ENCODE measurements at places on chromosomes 2 and 18.
A peak's percentile ranks its signal among the peaks of the same experiment; 100 is the strongest.

DNA sequence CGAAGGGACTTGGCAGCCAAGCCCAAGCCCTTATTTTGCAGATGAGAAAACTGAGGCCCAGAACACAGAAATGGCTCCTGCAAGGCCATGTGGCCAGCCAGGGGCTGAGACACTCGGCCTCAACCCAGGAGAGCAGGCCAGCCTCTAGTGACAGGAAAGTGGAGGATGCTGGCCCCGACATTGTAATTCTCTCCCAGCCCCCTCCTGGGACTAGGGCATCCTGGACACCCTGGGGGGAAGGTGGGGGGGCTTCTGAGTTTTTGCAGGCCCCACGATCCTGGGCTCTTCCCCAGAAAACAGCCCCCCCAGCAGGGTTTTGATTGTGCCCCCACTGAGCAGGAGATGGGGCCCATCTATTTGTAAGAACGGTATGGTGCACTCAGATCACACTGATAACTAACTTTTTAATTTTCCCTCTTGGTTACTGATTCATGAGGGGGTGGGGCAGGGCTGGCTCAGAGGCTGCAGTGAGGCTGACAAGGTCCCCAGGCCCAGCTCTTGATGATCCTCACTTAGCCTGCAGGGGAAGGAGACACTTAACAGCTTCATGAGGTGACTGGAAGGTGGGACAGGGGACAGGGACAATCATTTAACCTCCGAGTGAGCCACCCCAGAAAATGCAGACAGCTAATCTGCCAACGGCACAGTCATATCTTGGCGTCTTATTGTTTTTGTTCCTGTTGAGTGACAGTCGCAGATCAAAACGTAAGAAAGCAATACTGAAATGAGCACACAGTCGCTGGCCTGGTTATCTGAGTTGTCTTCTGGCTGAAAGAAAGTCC is 18.9 kb downstream of the SMAD7 start:
- DNase-seq, result peak; percentile 40

GRCh38 chr2:104977958-104978357 is 59.9 kb upstream of the MRPS9 start:
- DNase-seq, result no peak

- DNase-seq, result peak; percentile 74
Observed at GRCh38 chr2:72012886-72013574, 134.6 kb downstream of the CYP26B1 start.

GRCh38 chr2:182522972-182523473 is 96.2 kb upstream of the PDE1A start:
- DNase-seq, result no peak

GRCh38 chr18:61896757-61897156 is 4.0 kb upstream of the RNF152 start:
- no peak for DNase-seq

- no peak for DNase-seq
Observed at GRCh38 chr2:42754021-42754775, 9.7 kb downstream of the OXER1 start.

DNA sequence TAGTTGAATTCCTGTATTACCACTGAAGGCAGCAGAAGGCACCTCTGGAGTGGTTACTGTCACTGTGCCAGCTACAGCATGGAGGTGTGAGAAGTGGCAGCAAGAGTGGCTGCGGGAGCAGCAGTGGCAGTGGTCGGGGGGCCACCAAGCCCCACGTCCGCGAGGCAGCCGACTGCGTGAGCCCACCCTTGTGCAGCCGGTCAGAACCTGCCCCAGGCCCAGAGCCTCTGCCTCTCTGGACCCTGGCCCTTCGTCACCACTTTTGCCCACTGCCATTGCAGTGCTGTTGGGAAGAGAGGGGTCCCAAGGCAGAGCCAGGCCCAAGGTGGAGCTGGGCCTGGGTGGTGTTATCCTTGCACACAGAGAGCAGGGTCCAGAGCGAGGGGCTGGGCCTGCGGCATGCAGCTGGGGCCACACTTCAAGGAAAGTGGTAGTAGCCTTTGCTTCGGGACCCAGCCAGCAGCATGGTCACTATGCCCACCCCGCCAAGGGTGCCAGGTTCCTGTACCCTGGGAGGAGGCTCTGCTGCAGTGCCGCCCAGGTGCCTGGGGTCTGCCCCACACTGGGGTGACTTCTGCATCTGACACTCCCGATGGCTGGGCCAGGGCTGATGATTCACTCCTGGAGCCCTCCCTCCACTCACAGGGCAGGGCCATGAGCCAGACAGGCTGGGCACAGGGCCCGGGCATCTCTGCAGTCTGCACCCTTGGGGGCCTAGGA is 450.1 kb upstream of the LRATD1 start:
- no peak for DNase-seq

DNA sequence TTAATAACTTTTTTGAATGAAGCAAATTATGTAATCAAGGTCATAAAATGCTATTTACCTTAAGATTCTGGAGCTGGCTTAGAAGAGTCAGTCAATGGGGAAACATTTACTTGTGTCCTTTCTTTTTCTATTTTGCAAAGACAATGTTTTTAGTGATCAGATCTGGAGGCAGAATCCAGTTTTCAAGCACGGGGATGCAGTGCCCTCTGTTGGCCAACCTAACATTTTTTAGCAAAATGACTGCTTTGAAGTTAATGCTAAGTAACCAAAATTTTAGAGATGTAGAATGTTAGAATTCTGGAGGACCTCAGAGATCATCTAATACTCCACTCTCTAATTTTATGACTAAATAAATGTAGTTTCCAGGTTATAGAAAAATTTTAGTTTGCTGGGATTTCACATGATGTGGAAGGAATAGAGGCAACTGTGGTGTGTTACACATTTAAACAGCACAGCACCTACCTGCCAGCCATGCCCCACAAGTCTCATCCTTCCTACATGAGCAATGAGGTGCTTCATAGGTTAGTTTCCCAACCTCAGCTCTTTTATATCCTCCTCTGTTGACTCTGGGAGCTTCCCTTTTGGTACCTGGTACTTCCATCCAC is 23.6 kb upstream of the SLC9A4 start:
- DNase-seq, result peak; percentile 13

DNA sequence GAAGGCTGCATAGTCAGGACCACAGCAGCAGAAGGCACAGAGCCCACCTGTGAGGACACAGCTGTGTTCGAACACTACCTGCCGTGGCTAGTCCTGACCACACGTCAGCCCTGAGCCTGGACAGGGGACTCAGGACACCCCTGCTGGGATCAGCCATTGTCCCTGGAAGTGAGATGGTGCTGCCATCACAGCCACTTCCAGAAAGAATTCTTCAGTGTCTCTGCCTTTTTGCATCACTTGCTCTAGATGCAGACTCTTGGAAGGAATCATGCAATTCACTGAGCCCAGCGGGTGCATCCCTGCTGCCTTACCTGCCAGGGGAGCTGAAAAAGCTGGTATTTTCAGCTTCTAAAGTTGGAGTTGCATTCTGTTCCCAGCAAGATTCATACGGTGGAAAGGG is 49.3 kb downstream of the LAMA3 start:
- no peak for DNase-seq

DNA sequence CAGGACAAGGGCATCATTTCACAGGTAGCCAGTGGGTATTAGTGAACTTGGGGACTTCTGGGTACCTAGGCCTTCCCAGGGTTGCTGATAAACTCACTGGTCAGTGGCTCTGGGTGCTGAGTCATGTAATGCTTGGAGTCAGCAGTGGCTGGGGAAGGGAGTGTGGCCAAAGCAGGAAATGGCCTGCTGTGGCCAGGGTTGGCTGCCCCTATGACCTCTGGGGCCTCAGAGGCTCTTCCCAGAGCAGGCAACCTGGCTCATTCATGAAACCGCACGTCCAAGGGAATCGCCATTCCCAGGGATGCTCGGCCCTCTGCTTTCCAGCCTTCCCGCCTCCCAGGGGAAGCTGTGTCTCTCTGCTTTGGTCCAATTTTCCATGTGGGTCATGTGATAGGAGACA is 294.9 kb downstream of the DYSF start:
- no peak for DNase-seq

- DNase-seq, result no peak
Observed at GRCh38 chr2:57333221-57333620, 713.4 kb upstream of the VRK2 start.

- DNase-seq, result no peak
Observed at GRCh38 chr2:9558948-9559381, 3.3 kb upstream of the ADAM17 start.

- DNase-seq, result peak; percentile 46
Observed at GRCh38 chr18:58529714-58530354, 99.1 kb downstream of the ALPK2 start.

DNA sequence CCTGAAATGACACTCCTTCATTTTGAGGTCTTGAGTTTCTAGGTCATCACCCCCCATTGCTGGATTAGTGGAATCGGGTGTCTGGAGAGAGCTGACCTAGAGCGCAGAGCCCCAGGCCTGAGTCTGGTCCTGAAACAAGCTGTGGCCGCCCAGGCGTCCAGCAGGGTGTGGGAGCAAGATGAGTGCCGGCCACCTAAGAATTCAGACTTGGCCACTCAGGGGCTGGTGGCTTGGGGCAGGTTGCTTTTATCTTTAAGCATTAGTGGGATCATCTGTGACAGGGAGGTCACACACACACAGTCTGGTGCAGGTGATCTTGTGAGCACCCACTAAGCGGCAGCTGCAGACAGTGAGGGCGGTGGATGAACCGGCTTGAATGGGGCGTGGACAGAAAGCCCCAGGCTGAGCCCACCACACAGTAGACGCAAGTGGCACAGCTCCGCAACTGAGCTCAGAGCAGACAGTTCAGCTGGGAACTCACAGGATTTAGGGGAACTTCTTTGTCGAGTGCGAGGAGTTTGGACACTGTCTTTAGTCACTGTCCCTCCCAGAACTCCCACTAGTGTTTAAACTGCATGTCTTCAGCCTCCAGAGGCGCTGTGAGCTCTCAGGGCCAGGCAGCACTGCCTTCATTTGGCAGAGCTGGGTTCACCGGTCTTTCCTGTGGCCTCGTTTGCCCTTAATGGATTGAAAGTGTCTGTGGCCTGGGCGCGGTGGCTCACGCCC is 21.5 kb downstream of the ITGB1BP1 start:
- no peak for DNase-seq

DNA sequence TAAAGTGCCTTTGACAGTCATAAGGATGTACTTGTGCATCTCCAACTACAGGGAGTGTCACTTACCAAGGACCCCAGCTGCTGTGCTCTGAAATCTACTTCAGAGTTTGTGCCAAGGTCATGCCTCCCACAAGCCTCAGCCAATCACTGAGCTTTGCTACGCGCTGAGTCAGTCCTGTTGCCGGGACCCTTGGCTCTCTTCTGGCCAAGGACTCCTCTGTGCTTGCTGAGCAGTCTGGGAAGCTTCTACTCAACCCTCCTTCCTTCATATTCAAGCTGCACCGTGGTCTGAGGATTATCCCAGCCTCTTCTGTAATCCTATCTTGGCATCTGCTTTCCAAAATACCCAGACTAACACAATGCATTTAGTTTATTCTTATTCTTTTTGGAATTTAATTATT is 398.9 kb upstream of the FANCL start:
- no peak for DNase-seq

GRCh38 chr18:48952287-48953103 is 1.7 kb upstream of the SMAD7 start:
- DNase-seq, result peak; percentile 62

- no peak for DNase-seq
Observed at GRCh38 chr2:110834134-110834827, 101.9 kb downstream of the ACOXL start.

DNA sequence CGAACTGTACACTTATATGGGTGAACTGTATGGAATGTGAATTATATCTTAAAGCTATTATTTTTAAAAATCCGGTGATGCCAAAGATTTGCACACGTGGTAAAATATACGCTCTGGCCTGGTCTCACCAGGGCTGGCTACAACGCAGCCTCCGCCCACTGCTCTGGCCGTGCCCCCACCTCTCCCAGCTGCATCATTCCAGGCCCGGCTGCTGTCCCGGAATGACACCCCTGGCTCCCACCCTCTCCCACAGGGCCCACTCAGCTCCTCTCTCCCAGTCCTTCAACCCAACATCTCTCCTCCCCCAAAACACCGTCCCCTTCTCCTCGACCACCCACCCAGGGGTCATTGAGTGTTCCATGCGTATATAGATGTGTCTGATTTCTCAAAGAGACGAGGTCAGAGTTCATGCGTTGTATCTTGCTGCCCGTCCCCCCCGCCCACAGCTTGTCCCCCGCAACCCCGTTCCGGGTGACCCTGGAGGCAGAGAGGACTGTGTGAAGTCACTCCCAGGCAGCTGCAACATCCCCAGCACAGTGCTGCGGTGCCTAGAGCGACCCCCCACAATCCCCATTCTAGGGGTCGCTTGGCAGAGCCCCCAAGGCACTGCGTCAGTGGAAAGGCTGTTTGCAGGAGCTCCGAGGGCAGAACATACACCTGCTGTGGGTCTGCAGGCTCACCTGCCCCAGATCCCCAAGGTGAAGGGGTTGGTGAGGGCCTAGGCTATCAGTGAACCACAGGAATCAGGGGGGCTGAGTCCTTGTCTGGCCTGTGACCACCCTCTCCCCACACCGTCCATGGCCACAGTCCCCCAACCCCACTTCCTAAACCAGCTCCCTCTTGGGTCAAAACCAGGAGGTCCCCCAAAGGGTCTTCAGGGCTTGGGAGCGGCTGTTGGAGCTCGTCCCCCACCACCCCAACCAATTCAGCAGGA is 13.3 kb downstream of the DNMT3A start:
- no peak for DNase-seq

DNA sequence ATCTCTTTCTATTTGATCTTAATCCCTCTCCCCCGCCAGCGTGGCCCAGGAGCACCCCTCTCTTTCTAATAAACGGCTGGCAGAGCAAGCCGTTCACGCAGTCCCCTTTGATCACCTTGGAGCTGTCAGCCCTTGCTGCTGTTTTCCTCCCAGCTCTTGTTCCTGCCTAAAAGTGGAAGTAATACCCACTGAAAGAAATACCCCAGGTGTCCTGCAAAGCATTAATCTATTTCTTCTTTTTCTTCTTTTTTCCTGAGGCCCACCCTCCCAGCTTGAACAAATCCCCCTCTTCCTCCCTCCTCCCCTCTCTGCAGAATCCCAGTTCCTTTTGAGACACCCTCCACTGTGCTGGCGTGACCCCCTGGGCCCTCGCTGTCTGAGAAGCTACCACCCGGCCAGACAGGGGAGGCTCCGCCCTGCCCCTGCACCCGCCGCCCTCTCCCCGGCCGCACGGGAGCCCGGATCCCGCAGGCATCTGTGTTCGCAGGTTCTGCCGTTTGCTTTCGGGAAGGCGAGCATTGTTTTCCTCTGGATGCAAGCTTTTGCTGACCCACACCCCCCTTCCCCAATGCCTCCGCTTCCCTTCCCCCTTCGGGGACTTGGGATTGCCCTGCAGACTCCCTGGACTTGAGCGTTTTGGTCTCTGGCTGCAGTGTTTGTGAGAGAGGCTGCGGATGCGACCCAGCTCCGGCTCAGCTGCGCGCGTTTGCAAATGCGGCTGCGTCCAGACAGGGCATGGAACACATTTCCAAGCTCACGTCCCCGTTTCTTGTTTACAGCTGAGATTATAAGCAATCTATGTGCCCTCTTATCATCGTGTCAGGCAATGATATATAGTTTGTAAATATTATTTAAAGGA is 631.5 kb downstream of the NYAP2 start:
- peak; percentile 52 for DNase-seq

GRCh38 chr2:221085936-221086335 is 486.2 kb downstream of the EPHA4 start:
- DNase-seq, result no peak

- DNase-seq, result peak; percentile 41
Observed at GRCh38 chr2:237600205-237600846, 9.8 kb upstream of the RAB17 start.

- peak; percentile 57 for DNase-seq
Observed at GRCh38 chr2:175418224-175418835, 236.8 kb upstream of the ATP5MC3 start.

Data from BE2C (cell line).